ENCODE measurements at places on chromosomes 1 and 21. TPM values are rescaled to one million over a fixed set of nuclear protein-coding genes. Genes with fewer than 3 reads are reported as not detected.
A peak's percentile ranks its signal among the peaks of the same experiment; 100 is the strongest.

GRCh38 chr1:156284757-156285156 lies 632 bp downstream of the TMEM79 start:
- DNase-seq = no peak

Gene HORMAD1
- not detected for total RNA-seq

Gene RAB25
- total RNA-seq = not detected

- peak; percentile 55 for DNase-seq
These were observed 29.9 kb downstream of the ACTN2 start for GRCh38 chr1:236716160-236716559.

GRCh38 chr1:204031098-204031710 lies 41.7 kb upstream of the SOX13 start:
- DNase-seq = no peak

Gene C1orf226
- total RNA-seq = 5.4 TPM

- peak; percentile 60 for DNase-seq
These were observed 28.5 kb downstream of the WNT4 start for GRCh38 chr1:22114083-22115012.

DNA sequence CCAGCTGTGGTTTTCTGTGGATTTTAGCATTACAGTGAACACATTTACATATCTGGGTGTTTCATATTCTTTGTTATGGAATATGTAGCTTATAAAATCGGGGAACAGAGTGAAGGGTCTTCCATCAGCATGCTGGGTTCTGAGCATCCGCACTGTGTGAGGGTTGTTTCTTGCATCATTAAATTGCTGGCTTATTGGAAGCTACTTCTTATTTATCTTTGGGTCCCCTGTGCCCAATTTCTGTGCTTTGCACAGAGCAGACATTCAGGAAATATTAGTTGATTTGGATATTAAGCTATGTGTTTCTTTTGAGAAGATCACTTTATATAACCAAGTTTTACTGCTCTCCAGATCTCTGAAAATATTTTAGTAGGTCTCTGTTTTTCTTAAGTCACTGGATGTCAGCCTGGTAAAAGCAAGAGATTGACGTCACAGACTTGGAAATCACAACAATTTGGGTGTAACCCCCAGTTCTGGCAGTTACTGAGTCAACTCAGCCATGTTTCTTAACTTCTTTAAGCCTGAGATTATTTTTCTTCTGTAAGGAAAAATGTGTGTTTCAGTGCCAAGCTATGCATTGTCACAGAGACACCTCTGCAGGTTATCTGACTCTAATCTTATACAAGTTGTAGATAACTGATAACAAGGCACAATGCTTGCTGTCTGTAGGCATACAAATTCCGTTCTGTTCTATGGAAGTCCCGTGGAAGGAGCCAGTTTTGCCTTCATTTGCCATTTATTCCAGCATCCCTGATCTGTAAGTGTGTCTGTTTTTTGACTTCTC lies 258.3 kb upstream of the KAZN start:
- no peak for DNase-seq

DNA sequence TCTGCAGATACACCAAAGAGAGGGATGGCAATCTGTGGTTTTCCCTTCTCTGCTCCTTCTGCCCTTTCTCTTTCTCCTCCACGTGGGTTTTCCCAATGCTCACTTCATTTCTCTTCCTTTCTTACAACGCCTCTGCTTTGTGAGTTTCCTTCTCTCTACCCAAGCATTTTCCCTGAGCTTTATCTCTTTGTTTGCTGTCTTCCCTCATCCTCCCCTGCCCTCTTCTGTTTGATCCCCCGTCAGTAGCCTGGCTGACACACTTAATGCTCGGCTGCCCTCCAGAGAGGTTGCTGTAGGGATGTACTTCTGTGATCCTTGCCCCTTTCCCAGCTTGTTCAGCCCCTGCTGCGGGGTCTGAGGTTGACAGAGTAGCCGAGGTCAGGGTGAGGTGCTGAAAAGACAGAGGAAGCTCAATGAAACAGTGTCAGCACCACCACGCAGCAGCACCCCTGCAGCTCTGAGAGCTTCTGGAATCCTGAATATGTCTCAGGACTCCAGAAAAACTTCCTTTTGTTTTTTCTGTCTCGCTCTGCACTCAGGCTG lies 6.0 kb downstream of the EDARADD start:
- DNase-seq = no peak

Gene ST6GALNAC3
- 3.1 TPM for total RNA-seq

GRCh38 chr1:43035821-43036741 lies 77.4 kb upstream of the SLC2A1 start:
- no peak for DNase-seq

DNA sequence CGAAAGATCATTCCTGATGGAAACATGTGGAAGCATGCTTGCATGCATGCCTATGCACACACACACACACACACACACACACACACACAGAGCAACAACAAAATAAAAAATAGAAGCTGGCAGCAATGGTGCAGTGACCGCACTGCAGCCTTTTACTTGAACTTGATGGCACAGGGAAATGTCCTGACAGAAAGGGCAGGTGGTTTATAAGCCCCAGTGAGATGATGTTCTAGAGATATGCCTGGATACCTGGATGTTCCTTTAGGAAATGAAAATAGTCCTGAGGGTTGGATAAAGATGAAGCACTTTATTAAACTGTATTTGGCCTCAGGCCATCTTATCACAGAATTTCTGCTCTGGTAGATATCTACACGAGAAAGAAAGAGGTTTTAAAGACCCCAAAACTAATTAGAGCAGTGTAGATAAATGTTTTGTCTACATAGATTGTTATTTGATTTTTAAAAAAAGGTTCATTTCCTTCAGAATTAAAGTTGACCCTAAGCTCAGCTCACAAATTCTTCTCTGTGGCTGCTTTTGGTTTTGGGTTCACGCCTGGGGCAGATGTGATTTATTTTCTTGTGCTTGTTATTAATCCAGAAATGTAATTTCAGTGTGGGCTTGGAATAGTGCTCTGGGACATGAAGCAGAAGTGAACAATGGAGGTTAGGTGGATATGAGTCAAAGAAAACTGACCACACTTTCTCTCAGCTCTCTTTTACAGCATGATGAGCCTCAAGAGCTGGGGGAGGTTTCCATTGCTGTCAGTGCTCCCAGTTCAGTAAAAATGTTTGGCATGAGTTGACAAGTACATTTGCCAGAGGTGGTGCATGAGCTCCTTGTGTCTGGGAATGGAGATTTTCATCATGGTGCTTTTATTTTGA lies 22.9 kb downstream of the ADAM30 start:
- no peak for DNase-seq

GRCh38 chr1:84995484-84996334 lies 1.2 kb downstream of the MCOLN2 start:
- DNase-seq = no peak

DNA sequence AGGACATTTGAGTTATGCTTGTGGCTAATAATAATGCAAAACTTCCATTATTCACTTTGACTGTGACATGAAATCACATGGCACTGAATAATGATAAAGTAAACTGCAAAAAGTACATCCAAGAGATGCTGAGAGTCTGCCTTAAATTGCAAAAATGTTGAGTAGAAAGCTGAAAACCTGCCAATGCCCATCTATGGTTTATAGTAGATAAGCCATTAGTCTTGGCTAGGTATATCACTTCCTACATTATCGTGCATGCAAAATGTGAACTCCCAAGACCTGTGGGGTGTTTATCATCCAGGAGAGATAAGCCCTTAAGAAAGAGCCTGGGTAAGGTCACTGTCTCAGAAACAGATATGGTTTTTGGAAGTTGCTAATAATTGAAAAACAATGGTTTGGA lies 208.7 kb upstream of the DPYD start:
- DNase-seq = no peak

Measured in heart left ventricle (tissue), 16 donors.